Stimulated activated CD4-positive, alpha-beta T cell treated with anti-CD3 and anti-CD28 coated beads, Interleukin-4, amount 100 ng/mL, for 1 hour (primary cell): ENCODE measurements at places on chromosomes 4 and X.

DNA sequence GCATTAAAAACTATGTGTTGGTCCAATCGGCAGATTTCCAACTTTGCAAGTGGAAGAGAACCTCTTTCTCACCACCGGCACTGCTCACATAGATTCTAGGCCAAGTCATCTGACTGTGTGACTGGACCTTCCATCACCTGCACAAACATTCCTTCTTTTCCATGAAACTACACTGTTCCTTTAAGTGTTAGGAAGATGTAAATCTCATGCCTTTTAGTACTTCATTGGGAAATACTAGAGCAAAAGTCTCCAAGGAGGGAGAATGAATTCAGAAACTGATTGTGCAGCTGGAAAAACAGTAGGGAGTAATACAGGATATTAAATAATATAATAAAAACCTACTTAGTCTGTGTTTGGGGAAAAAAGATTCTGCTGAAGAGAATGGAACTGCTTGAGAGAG lies 238.2 kb downstream of the GPC3 start:
- DNase-seq, result no peak

DNA sequence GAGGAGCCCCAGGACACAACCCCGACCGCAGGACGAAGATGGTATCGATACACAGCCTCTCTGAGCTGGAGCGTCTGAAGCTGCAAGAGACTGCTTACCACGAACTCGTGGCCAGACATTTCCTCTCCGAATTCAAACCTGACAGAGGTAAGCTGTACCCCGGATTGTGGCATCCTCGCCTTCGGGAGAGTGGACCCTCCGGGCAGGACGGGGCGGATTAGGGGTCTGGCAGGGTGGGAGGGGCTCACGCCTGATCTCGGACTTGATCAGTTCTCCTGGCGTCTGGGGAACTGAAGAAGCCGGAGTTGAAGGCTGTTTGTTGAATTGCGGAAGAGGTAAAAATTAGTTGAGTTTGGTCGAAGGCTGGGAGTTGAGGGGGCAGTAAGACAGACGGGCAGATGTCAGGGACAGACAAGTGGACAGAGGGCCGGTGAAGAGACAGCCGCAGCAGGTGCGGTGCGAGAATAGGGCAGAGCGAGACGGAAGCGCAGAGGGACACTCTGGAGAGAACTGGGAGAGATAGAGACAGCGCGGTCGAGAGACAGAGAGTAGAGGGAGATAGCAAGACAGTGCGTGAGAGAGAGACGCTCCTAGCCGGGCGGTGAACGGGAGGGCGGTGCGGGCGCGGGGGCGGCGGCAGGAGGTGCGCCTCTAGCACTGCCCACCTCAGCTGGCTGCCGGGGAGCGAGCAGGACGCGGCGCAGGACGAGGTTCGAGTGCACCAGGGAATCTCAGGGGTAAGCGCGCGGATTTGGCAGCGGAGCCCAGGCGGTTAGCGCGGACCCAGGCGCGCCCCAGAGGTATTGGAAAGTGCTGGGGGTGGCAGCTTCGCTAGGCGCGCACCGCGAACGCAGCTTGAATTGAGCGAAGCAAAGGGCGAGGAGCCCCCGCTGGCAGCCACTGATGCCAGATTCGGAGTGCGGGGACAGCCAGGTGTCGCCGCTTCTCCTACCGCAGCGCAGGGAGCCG lies 23.9 kb downstream of the ARHGAP36 start:
- no peak for DNase-seq

GRCh38 chrX:57519578-57520118 lies 72.2 kb upstream of the ZXDB start:
- DNase-seq, result no peak

- DNase-seq, result no peak
These were observed 183.9 kb downstream of the OR13H1 start for GRCh38 chrX:131727778-131728177.

GRCh38 chrX:115138040-115138439 lies 51.2 kb upstream of the RBMXL3 start:
- no peak for DNase-seq

- no peak for DNase-seq
These were observed 196.2 kb upstream of the TENT5D start for GRCh38 chrX:80223982-80224579.

- DNase-seq, result no peak
These were observed 99.7 kb upstream of the ENPP6 start for GRCh38 chr4:184317234-184317918.
